ENCODE measurements at places on chromosomes 16 and 17.

GRCh38 chr16:74774223-74775139 lies at the start of gene FA2H:
FA2H (minus strand) TSS chr16:74774820; CDS start chr16:74774755, 65 bp downstream.
- DNase-seq: peak; percentile 31

- no peak for DNase-seq
Observed at GRCh38 chr17:81952792-81953228, 5.8 kb upstream of the MYADML2 start.

DNA sequence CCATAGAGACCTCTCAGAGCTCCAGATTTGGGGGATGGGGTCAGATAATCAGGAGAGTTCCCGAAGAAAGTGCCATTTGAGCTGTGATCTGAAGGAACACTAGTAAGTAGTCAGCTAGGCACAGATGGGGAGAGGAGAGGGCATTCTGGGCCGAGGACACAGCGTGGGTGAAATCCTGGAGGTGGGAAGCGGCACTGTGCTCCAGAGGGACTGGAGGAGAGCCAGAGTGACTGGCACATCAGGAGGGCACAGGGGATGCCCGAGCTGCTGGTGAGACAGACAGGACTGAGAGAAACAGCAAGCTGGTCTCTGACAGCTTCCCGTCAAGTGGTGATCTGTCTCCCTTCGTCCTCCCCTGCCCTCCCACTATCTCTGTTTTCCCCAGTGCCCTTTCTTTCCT lies 40.6 kb downstream of the KNOP1 start:
- no peak for DNase-seq

DNA sequence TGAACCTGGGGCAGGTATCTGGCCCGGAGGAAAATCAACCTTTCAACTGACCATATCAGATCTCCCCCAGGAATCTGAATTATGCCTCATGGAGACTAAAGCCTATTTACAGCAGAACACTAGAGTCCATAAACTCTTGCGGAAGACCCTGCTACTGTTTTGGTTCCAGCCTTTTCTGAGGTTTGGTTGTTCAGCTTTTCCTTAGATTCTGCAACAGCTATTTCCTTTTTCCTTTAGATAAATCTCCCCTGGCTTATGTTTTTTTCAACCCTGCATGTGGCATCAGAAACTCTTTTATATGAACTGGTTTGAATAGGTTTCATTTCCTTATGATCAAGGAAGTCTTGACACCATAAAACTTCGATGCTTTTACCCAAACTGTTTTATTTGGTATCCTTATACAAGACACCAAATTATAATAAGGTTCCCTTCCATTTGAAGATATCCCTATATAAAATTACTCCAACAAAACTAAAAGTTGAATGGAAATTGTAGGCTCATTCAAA lies 13.1 kb downstream of the SPOP start:
- DNase-seq: no peak

DNA sequence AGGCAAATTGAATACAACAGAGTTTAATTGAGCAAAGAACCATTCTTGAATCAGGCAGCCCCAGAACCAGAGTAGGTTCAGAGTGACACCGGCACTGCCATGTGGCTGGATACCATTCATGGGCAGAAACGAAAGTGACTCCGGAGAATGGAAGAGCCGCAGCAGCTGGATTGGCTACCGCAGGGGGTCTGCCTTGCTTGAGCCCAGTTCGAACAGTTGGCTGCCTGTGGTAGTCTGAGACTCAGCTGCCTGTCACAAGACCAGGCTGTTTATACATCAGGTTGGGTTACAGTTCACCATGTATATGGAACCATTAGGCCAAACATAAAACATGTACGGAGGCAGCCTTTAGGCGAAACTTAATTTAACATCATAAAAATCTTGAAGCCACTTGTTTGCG lies 205.2 kb upstream of the CHMP6 start:
- no peak for DNase-seq

- DNase-seq: no peak
Observed at GRCh38 chr17:15908378-15908777, 36.6 kb upstream of the ADORA2B start.
